ENCODE measurements at places on chromosomes 11 and 22.

DNA sequence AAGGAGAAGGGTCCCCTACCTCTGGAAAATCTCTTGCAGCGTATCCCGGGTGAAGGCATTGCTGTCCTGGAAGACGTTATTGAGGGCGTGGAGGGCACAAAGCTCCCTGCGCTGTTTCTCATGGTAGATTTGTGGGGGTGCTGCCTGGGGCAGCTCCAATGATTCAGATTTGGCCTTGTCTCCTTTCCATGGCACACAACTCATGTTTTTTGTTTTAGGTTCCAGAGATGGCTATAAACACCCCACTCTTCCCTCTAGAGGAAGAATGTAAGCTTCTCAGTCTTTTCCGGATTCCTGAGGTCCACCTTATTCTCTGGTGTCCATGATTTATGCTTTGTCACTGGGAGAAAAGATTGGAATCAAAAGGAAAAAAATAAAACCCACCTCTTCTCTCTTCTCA lies 959 bp downstream of the JOSD1 start:
- DNase-seq: no peak

DNA sequence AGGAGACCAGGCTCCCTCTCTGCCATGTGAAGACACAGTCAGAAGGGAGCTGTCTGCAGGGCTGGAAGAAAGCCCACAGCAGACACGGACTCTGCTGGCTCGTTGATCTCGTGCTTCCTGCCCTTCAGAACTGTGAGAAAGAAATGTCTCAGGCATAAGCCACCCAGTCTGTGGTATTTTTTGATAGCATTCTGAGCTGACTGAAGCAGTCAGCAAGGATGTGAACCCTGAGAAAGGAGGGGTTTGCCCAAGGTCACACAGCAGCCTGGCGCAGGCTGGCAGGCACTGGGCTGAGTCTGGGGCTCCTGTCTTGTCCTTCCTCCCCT lies 255.1 kb upstream of the B3GAT1 start:
- no peak for DNase-seq

DNA sequence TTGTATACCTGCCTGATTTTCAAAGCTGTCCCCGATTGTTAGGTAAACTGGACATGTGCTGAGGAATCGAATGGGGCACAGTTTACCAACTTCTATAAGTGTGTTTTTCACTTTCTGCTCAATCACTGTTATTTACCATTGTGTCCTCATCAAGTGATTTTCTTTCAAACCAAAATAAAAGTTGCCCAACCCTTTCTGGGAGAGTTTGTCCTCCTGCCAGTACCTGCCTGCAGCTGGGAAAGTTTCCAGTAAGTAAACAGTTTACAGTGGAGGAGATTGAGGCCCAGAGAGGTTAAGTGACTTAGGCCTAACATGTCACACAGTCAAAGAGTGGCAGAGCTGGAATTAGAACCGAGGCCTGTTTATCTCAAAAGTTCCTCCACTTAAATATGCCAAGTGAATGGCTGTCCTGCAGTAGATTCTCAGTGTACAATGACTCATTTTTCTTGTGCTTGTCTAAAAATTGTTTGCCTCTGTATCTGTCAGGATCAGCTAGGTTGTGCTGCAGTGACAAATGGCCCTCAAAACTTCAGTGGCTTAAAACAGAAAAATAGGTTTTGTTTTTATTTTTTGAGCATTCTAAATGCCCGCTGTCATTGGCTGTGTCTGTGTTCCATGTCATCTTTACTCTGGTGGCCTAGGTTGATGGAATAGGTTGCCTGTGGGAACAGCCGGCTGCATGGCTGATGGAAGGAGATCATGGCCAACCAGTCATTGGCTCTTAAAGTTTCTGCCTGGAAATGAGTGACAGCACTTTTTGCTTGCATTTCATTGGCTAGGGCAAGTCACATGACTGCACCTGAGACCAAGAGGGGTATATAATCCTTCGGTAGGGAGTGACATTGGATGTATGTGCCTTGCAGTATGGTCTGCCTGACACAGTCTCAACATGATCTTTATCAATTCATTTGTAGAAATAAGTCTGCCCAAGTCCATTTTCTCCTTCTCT lies 61.8 kb upstream of the CRYBB3 start:
- DNase-seq: no peak

DNA sequence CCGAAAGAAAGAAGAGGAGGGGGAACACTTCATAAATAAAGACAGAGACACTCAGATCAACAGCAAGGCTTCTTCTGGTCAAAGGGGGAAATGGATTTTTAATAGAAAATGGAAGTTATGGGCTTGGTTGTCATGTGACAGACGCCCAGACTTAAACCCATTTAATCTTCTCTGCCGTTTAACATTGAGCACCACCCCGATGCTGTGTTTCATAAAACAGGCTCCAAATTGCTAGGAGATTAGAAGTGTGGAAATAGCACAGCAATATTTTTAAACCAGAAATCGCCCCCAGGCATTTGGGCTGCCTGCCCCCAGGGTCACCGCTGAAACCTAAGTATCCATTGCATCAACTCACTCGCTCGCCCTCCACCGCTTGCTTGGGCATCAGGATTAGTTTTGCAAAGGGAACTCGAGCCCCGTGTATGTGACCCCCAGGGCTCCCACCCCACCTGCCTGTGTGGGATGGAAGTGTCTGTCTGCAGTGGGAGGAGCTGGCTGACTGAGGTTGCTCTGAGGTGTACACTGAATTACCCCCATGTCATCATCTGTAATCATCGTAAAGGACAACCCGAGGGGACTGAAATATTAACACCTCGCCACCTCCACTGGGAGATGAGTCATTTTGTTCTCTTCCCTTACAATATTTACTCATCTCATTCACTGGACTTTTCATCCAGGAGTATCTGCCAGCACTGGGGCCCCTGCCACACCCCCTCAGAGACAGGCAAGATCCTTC lies 10.7 kb downstream of the DSCAML1 start:
- no peak for DNase-seq

GRCh38 chr11:2518111-2518982 lies 73.5 kb downstream of the KCNQ1 start:
- peak; percentile 36 for DNase-seq

GRCh38 chr22:41582694-41583093 lies 6.9 kb downstream of the PMM1 start:
- no peak for DNase-seq

GRCh38 chr11:112320668-112321067 lies 60.0 kb upstream of the PLET1 start:
- DNase-seq: no peak

DNA sequence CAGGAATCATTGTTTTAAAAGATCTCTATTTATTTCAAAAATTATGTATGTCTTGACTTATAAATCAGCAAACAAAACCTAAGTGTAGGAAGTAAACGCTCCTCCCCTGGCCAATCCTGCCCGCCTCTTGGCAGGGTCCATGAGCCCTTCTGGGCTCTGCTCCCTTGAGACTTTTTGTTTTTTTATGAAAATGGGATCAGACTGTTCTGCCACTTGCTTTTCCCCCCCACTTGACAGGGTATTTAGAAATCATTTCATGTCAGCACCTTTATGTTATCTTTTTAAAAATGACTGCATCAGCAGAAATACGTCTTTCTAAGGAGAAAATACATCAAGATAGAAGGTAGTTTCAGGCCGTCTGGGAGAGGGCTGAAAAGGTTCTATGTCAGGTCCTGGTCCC lies 35.6 kb downstream of the FBLN1 start:
- no peak for DNase-seq

GRCh38 chr11:78295991-78296930 lies 107.5 kb downstream of the USP35 start:
- DNase-seq: no peak

DNA sequence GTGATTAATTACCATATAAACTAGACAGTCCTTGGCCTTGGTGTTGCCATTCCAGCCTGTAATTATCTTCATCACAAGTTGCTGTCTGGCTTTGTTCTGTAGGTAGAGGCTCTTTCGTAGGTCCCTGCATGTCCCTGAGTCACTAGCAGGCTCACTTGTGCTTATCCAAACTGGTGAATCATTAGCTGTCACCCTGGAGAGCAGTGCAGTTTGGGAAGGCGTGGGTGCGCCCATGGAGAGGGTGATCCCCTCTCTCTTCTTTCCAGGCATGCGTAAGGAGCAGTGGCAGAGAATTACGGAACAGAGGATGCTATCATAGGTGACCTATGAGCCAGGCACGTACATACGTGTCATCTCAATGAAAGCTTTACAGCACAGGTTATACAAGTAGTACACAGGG lies 11.0 kb upstream of the EHF start:
- no peak for DNase-seq

GRCh38 chr22:27667121-27667843 lies 134.3 kb downstream of the MN1 start:
- DNase-seq: no peak

GRCh38 chr11:34757026-34757451 lies 136.1 kb downstream of the EHF start:
- DNase-seq: no peak

- no peak for DNase-seq
These were observed at the start of gene SLC25A18 for GRCh38 chr22:17562906-17563870. SLC25A18 (plus strand) TSS chr22:17563498; CDS start chr22:17579945, 16,447 bp downstream.

DNA sequence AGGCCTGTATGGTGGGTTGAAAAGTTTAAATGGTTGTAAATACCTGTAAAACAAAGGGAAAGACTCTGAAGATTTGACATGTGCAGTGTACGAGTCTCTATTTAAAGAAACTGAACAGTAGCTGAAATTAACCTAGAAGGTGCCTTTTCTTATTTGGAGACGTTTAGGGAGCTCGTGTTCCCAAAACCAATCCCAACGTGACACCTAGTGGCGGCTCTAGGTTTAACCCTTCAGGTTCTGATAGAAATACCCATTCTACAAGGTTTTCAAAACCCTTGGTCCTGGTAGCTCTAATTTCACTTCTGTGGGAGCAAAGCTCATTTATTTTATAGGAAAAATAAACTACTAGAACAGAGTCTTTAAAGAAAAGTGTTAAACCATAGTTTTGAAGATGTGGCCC lies 258.3 kb downstream of the LRRC4C start:
- DNase-seq: peak; percentile 16

DNA sequence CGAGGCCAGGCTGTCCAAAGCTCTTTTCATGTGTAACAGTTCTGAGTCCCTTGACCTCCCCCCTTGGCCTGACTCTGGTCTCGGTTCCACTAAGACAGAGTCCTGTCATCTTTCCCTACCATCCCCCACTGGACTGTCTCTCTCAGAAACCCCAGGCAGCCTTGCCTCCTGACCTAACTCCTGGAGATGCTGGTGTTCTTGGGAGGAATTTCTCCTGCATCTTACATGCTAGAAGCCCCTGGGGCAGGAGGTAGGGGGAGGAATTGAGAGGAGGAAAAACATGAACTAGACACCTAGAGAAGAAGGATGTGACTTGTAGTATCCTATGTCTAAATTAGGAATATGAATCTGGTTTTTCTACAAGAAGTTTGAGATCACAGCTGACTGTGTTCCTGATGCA lies 648 bp upstream of the IL18BP start:
- no peak for DNase-seq

DNA sequence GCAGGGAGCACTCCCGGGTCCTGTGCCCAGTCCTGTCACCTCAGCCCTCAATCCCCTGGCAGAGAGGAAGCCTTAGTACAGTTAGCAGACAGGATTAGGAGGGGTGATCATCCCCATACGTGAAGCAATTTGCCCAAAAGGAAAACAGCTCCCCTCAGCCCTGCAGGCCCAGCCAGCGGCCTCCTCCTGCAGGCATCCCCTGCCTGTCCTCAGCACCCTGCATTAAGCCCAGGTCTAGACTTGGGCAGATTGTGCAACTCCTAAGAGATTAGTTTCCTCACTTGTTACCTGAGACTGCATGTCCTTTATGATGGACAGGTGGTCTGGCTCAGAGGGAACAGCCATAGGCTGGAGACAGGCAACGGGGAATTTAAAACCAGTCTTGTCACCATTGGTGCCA lies 95.5 kb upstream of the TMEM45B start:
- DNase-seq: no peak

DNA sequence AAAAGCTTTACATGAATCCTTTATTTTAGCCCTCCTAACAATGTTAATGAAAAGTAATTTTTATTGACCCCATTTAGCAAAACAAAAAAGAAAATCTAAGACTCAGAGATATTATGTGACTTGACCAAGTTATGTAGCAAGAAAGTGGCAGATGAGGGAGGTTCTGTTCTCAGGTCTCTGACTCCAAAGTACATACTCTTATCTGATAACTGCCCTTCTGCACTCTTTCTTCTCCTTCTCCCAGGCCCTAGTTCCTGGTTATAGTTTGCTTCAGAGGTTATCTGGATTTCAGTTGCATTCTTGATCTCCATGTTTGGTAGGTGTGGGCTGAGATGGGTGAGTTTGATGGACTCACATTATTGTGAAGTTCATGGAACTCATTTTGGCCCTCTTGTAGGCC lies 4.5 kb downstream of the OR9Q2 start:
- DNase-seq: no peak

Data from SK-N-SH (cell line).